Cardiac muscle cell (in vitro differentiated cells and primary cell): ENCODE measurements at places on chromosomes 2 and 18. TPM values are rescaled to one million over a fixed set of nuclear protein-coding genes. Genes with fewer than 3 reads are reported as not detected.

ZNF519 gene
- 9.9 and 12.0 TPM in 2 replicates for total RNA-seq

FMNL2 gene
- total RNA-seq, result 8.6 and 11.7 TPM in 2 replicates

CHST9 gene
- total RNA-seq, result 0.04 and 0.36 TPM in 2 replicates

RND3 gene
- 3.0 and 3.3 TPM in 2 replicates for total RNA-seq

TGFBRAP1 gene
- total RNA-seq, result 15.8 and 18.9 TPM in 2 replicates

TMEM163 gene
- total RNA-seq, result 30.3 and 45.8 TPM in 2 replicates

MAP3K20 gene
- total RNA-seq, result 86.8 and 151 TPM in 2 replicates

TUBB8B gene
- not detected in 2 replicates for total RNA-seq

TEKT4 gene
- not detected in 2 replicates for total RNA-seq

TEX44 gene
- total RNA-seq, result not detected in 2 replicates

FKBP1B gene
- total RNA-seq, result 39.4 and 43.1 TPM in 2 replicates

BMP10 gene
- total RNA-seq, result 0.46 and 0.95 TPM in 2 replicates

ZNG1B gene
- 48.0 and 61.1 TPM in 2 replicates for total RNA-seq

SULT1C2 gene
- total RNA-seq, result 3.2 and 3.8 TPM in 2 replicates

CPO gene
- total RNA-seq, result 0.11 and 0.42 TPM in 2 replicates

MEIS1 gene
- 92.6 and 115 TPM in 2 replicates for total RNA-seq

ZNF892 gene
- total RNA-seq, result 7.3 and 12.6 TPM in 2 replicates

C2orf81 gene
- 7.6 and 9.5 TPM in 2 replicates for total RNA-seq

DLGAP1 gene
- 3.1 and 7.9 TPM in 2 replicates for total RNA-seq

LRRTM1 gene
- 17.4 and 18.0 TPM in 2 replicates for total RNA-seq

DTNA gene
- 19.6 and 27.6 TPM in 2 replicates for total RNA-seq

HSPE1 gene
- 175 and 369 TPM in 2 replicates for total RNA-seq

DYTN gene
- total RNA-seq, result not detected in 2 replicates

CTAGE1 gene
- not detected in 2 replicates for total RNA-seq

C2orf15 gene
- 2.3 and 2.4 TPM in 2 replicates for total RNA-seq

GYPC gene
- 45.6 and 53.8 TPM in 2 replicates for total RNA-seq

COLEC12 gene
- 57.5 and 61.1 TPM in 2 replicates for total RNA-seq

ATP9B gene
- 14.2 and 56.7 TPM in 2 replicates for total RNA-seq

B3GNT2 gene
- 8.9 and 11.1 TPM in 2 replicates for total RNA-seq

HNMT gene
- total RNA-seq, result 3.4 and 5.6 TPM in 2 replicates

ADAM23 gene
- total RNA-seq, result 9.3 and 11.3 TPM in 2 replicates

TSPYL6 gene
- not detected in 2 replicates for total RNA-seq

INHBB gene
- total RNA-seq, result not detected in 2 replicates

KLHL14 gene
- 69.8 and 88.0 TPM in 2 replicates for total RNA-seq

SPATA3 gene
- total RNA-seq, result not detected in 2 replicates

UGT1A4 gene
- total RNA-seq, result not detected in 2 replicates

HAUS1 gene
- total RNA-seq, result 34.8 and 75.5 TPM in 2 replicates

SEPTIN10 gene
- total RNA-seq, result 51.7 and 77.3 TPM in 2 replicates

CRACDL gene
- 0.04 and 0.06 TPM in 2 replicates for total RNA-seq

OTX1 gene
- 0.14 and 0.66 TPM in 2 replicates for total RNA-seq
